ENCODE measurements at places on chromosomes 5 and 9.

GRCh38 chr5:118647587-118647986 lies 340.8 kb downstream of the DTWD2 start:
- DNase-seq = no peak

- DNase-seq = no peak
Observed at GRCh38 chr5:12690361-12690760, 786.1 kb upstream of the CTNND2 start.

- peak; percentile 91 for DNase-seq
Observed at GRCh38 chr9:129558551-129559505, 62.1 kb downstream of the C9orf50 start.

DNA sequence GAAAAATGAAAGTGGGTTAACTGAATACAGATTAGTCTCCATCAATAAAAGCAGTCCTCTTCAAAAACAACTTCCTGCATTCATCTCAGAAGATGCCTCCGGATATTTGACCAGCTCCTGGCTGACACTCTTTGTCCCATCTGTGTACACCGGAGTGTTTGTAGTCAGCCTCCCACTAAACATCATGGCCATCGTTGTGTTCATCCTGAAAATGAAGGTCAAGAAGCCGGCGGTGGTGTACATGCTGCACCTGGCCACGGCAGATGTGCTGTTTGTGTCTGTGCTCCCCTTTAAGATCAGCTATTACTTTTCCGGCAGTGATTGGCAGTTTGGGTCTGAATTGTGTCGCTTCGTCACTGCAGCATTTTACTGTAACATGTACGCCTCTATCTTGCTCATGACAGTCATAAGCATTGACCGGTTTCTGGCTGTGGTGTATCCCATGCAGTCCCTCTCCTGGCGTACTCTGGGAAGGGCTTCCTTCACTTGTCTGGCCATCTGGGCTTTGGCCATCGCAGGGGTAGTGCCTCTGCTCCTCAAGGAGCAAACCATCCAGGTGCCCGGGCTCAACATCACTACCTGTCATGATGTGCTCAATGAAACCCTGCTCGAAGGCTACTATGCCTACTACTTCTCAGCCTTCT lies 16.6 kb downstream of the F2R start:
- no peak for DNase-seq

- DNase-seq = no peak
Observed at GRCh38 chr9:125088752-125089151, 54.6 kb downstream of the SCAI start.

- DNase-seq = no peak
Observed at GRCh38 chr5:8634219-8634618, 765.3 kb downstream of the MTRR start.

DNA sequence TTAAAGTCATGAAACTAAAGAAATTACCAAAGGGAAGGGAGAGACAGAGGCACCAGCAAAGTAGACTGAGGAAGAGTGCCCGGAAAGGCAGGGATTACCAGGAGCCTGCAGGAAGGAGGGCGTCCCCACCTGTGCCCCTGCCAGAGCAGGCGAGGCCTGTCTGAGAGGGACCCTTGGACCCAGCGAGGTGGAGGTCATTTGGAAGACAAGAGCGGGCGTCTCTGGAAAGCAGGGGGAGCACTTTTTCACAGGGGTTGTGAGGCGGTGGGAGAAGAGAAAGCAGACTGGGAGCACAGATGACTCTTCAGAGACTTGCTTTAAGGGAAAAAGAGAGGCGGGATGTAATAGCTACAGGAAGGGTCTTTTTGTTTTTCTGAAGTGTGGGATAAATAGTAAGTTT lies 27.5 kb upstream of the SLC2A8 start:
- no peak for DNase-seq

DNA sequence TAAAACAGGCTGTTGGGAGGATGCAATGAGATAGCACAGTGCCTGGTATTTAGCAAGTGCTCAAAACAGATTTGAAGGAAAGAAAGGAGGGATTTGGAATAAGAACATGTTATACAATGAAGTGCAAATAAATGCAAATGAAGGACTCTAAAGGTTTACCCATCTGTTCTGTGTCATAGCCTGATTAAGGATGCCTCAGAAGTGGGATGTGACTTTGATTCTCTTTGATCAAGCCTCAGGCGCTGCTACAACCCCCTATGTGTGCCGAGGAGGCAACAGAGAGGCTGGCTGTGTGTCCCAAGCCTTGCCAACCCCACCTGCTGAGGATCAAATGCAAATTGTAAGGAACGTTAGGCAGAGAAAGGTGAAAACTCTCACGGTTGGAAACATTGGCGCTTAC lies 27.2 kb downstream of the GGTA1 start:
- no peak for DNase-seq

GRCh38 chr9:12796601-12797000 lies 21.8 kb downstream of the LURAP1L start:
- DNase-seq = no peak

GRCh38 chr9:83649080-83649479 lies 26.1 kb downstream of the IDNK start:
- DNase-seq = peak; percentile 57

GRCh38 chr9:117719161-117719920 lies 15.1 kb downstream of the TLR4 start:
- no peak for DNase-seq

DNA sequence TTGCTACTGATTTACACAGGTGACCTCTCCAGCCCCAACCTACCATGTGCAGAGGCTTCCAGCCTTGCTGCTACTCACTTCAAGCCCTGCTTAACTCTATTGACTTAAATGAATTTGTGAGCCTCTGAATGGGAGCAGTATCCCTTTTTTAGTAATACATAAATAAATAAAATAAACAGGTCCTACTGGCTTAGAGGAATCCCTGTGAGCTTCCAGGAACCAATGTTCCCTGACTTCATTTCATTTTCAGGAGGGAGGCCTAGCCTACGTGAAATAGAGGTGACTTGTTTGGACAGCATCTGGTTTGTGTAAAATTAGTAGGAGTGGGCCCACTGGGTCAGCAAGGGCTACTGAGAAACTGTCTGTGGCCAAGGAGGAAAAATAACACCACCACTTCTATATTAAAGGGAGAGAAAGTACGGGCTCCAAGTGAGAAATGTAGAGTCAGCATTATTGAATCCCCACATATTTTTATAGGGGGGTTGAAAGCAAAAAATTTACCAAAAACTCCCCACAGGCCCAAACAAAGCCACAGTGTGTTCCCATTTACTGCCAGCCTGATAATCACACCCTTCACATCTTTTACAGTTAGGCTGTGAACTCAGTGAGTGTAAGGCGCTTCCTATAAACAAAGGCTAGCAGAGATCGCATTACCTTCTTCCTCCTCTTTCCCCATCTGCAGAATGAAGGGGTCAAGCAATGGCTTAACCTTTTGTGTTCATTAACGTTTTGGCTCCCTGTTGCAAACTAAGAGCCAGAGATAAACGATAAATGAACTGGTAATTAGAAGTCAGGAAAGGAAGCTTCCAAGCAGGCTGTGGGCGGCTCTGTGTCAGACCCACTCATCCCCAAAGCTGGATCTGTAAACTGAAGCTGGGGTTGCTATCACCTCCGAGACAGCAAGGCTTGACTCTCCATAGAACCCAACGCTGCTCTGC lies 138.8 kb upstream of the LIFR start:
- no peak for DNase-seq

DNA sequence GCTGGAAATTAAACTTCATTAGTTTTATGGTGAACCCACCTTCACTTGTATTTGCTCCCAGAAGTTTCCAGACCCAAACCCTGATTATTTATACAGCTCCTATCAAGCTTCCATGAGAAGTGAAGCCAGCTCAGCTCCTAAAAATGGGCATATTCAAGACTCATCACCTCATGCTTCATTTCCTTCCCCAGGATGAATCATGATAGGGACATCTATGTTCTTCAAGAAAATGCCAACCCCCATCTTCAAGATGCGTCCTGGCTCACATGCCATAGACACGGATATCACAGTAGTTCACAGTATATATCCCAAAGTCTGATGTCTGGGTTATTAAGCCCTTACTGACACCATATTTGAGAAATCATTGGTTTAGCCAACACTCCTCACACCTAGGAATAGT lies 217.6 kb downstream of the NPR3 start:
- DNase-seq = no peak

GRCh38 chr5:102542057-102542456 lies 43.3 kb upstream of the SLCO6A1 start:
- no peak for DNase-seq

- DNase-seq = no peak
Observed at GRCh38 chr9:134631881-134632280, 9.7 kb upstream of the COL5A1 start.

DNA sequence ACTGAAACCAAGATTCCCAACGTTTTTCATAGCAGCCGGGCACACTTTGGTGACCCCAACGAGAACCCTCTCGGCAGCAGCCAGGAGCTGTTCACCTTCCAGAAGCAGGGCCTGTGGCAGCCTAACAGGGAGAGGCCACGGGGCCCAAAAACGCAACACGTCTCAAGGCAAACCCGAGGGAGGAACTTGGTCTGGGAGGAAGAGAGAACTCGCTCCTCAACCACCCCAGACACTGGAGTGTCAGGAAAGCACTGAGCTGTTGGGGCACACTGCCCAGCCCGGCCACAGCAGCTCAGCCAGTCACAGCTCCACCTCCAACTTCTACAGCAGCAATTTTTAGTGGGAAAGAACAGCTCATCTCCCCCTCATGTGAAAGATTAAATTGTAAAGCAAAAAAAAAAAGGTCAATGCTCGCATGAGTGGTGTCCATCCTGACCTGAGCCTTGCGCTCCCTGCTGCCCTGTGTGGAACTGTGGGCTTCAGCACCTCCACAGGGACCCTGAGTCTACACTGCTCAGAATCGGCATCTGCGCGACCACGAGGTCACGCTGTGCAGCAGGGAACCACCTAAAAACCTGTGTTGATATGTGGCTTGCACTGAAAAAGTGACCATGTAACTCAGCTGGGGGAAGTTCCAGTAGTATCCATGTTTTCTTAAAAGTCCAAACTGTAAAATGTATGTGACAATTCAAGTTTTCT lies 55.0 kb downstream of the IPPK start:
- no peak for DNase-seq

DNA sequence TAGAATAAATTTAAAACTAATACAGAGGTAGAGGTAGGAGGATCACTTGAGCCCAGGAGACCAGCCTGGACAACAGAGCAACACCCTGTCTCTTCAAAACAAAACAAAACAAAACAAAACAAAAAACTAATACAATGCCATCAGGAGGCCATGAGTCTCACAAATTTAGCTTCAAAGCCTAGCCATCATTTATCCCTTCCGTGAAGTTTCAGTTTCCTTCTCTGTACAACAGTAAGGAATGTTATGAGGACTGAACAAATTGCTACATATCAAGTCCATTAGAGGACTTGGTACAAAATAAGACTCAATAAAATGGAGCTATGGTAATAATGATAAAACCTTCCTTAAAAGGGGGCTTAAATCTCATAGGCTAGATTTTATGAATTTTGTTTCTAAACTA lies 60.8 kb downstream of the MAPKAP1 start:
- no peak for DNase-seq

GRCh38 chr9:83956436-83957247 lies 23.4 kb downstream of the HNRNPK start:
- peak; percentile 79 for DNase-seq

DNA sequence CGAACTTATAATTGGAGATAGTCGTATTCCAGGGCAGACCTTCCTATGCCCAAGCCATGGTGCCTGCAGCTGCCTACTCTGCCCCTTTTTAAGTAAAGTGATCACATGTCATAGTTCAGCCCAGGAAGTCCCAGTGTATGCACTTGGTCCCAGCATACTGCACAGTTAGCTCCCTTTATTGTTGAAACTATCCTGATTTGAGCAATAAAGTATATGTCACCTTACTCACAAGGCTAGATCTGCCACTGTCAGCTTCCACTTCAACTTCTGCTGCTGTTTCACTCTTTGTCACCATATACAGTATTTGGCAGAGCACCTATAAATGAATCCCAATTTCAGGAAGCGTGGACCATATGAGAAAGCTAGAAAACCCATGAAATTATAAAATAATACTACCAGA lies 103.8 kb upstream of the PTGER4 start:
- no peak for DNase-seq

DNA sequence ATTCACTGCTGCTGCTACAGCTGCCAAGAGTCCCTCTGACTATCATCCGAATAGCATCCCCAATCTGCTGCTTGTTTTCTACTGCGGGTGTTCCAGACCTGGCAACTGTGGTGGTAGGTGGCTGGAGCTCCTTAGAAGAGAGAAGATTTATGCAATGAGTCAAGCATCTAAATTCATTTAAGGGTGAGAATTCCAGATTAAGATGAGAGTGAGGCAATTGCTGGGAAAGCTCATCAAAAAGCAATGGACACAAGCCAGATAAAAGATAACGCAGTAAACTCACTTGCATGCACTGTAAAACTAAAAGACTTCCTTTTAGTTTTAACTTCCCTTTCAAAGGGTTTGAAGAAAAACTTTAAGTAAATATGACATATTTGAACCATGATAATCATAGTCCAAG lies 3.9 kb downstream of the PLK2 start:
- DNase-seq = no peak

DNA sequence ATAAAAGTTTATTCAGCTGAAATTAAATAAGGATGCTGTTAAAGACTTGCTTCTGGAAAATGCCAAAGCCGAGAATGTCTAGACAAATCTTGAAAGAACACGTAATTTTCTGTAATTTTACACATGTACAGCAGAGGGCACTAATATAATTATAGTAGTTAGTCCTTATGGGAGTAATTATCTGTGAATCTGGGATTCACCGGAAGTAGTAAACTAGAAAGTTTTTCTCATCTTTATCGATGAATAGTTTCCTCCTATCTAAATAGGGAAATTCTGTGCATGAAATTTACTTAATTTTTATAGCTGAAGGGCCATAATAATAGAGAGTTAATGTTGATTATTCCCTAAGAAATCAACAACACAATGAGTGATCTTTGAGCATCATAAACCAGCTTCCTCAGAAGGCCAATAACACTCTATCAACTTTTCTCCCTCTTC lies 18.4 kb upstream of the CNTLN start:
- DNase-seq = no peak

DNA sequence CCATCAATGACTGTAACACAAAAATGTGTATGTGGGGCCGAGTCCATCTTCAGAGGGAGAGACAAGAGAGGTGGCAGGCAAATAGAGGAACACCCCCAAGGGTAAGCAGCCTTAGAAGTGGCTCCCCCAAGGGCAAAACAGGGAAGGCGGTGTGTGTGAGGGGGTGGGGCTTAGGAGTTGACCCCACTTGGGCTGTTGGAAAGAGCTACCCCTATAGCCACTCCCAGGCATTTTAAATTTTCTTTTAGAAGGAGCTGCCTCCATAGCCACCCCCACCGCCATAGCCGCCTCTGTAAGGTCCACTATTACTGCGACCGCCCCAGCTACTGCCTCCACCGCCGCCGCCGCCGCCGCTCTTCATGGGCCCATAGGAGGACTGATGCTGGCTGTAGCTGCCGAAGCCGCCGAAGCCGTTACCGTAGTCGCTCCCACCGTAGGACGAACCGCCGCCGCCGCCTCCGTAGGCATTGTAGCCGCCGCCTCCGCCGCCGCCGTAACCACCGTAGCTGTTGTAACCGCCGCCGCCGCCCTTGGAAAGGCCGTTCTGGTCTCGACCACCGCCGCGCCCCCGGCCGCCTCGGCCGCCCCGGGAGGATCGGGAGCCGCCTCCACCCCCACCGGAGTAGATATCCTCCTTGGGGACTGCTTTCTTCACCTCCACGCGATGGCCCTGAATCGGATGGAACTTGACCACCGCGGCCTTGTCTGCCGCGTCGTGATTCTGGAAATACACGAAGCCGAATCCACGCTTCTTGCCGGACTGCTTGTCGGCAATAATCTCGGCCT lies 1.1 kb downstream of the HNRNPA0 start:
- DNase-seq = no peak

Data from HuH-7.5 (cell line).